ENCODE measurements at places on chromosomes 13 and 19. TPM values are rescaled to one million over a fixed set of nuclear protein-coding genes. Genes with fewer than 3 reads are reported as not detected.
A peak's percentile ranks its signal among the peaks of the same experiment; 100 is the strongest.

Gene FXYD3
- total RNA-seq = 287 TPM

Gene AP1M2
- 126 TPM for total RNA-seq

Gene URAD
- total RNA-seq = not detected

Gene SIGLEC12
- not detected for total RNA-seq

Gene GFY
- not detected for total RNA-seq

DNA sequence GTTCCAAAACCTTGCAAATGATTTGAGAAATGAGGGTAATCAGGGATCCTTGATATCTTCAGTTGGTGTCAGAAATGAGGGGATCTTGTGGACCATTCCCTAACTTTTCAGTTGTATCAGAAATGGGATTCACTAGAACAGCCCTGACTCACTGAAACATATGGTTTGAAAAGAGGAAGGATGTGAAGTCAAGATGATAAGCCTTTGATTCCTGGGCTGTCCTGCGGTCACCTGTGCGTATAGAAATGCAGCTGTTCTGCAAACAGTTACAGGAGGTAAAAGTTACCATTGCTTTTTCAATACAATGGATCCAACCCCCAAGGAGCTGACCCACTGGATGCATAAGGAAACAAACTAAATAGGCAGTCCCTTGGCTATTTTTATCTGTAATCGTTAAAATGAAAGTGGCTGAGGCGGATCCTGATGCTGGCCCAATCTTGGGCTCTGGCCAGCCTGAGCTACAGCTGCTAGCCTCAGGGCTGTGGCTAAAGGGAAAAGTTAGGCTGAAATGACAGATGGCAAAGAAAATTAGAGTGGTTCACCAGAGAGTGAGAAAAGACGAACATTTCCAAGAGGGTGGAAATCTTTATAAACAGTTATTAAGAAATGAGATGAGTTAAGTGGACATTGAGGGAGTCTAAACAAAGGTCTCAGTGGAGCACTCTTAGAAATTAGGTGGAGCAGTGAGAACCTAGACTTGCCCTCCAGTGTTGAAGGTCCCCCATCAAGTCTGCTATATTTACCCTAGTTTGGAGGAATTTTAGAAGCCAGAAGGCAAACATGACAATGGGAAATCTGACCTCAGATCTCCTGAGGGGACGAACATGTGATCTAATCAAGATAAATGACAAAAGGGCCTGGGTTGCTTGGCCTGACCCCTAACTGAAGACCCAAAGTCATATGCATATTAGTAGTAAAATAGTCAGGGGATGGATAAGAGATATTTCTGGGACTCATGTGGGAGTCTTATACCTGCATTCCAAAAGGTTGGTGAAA, 7.6 kb downstream of the SIGLECL1 start:
- no peaks in the 10 kb centered on the region for H3K4me1 ChIP-seq
- no peak overlapping the region for H3K4me3 ChIP-seq
- no peaks in the 10 kb centered on the region for H3K36me3 ChIP-seq

DNA sequence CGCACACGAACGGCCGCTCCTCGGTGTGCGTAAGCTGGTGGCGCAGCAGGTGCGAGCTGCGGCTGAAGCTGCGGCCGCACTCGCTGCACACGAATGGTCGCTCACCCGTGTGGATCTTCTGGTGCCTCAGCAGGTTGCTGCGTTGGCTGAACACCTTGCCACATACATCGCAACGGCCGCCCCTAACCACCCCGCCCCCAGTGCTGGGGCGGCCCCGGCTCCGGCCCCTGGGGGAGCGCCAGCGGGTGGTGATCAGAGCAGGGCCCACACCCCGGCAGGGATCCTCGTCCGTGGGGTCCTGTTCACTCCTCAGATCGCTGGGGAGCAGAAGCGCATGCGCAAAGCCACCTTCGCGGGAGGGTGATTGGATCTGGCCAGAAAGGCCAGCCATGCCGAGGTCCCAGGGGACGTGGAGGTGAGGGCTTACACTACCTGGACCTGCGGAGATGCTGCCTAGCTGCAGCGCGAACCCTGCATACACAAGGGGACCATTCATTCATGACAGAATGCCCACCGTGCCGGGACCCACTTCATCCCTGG, 4.7 kb upstream of the UBE2M start:
- H3K36me3 ChIP-seq = no peaks in the 10 kb centered on the region
- H3K27ac ChIP-seq = no peak overlapping the region
- H3K4me3 ChIP-seq = no peak overlapping the region
- H3K27me3 ChIP-seq = no peaks in the 10 kb centered on the region

DNA sequence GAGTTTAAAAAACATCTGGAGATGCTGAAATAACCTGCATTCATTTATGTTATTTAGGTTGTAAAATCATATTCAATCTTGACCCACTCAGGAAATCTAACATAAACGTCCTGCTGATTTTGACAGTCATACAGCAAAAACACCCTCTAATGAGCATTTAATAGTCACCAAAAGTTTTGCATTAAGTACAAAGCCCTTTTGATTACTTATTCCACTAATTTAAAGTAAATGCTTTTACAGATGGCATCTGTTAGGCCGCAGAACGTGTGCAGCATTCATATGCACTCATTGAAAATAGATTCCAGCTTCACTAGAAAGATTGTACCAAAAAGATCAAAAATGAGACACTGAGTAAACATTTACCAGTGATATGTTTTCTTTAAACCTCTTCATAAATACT, 1295.1 kb downstream of the EFNB2 start:
- no peaks in the 10 kb centered on the region for H3K4me1 ChIP-seq
- no peak for DNase-seq
- no peaks in the 10 kb centered on the region for H3K27me3 ChIP-seq
- no peak overlapping the region for H3K4me3 ChIP-seq
- H3K36me3 ChIP-seq = no peaks in the 10 kb centered on the region

DNA sequence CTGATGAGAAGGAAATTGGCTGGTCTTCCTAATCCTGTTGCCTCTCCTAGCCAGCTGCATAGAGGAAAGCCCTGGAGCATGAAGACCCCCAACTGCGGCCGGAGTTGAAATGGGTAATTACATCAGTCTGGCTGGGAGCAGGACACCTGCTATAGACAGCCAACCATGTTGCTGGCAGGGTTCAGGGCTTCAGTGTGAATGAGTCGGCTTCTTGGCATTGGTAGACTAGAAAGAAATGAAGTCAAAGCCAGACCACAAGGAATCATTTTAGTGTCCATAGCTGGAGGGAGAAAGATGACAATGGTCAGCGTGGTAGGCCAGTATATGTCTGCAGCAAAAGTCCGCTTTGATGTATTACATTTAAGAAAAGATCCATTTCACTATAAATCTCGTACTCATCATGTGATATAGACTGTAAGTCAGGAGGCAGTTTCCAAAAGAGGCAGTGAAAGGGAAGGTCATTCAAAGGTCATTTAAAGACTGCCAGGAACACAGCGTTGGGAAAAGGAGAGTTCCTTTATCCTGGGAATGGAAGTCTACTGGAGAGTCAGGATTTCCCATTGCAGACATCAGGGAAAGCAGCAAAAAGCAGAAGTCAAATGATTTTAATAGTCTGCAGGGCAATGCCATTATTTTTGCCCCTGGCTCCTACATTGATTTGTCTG, 262.7 kb downstream of the DNAJC15 start:
- no peak overlapping the region for H3K27ac ChIP-seq
- no peak overlapping the region for H3K4me3 ChIP-seq
- no peaks in the 10 kb centered on the region for H3K27me3 ChIP-seq
- no peak for DNase-seq
- no peaks in the 10 kb centered on the region for H3K36me3 ChIP-seq

GRCh38 chr13:93079294-93079693, 147.3 kb upstream of the GPC6 start:
- no peak overlapping the region for H3K4me3 ChIP-seq
- H3K27me3 ChIP-seq = no peaks in the 10 kb centered on the region
- no peak for DNase-seq
- H3K36me3 ChIP-seq = no peaks in the 10 kb centered on the region
- no peaks in the 10 kb centered on the region for H3K4me1 ChIP-seq

- no peaks in the 10 kb centered on the region for H3K36me3 ChIP-seq
- no peaks in the 10 kb centered on the region for H3K27me3 ChIP-seq
- no peak for DNase-seq
Measured at GRCh38 chr13:23626700-23627099, 56.5 kb downstream of the TNFRSF19 start.

DNA sequence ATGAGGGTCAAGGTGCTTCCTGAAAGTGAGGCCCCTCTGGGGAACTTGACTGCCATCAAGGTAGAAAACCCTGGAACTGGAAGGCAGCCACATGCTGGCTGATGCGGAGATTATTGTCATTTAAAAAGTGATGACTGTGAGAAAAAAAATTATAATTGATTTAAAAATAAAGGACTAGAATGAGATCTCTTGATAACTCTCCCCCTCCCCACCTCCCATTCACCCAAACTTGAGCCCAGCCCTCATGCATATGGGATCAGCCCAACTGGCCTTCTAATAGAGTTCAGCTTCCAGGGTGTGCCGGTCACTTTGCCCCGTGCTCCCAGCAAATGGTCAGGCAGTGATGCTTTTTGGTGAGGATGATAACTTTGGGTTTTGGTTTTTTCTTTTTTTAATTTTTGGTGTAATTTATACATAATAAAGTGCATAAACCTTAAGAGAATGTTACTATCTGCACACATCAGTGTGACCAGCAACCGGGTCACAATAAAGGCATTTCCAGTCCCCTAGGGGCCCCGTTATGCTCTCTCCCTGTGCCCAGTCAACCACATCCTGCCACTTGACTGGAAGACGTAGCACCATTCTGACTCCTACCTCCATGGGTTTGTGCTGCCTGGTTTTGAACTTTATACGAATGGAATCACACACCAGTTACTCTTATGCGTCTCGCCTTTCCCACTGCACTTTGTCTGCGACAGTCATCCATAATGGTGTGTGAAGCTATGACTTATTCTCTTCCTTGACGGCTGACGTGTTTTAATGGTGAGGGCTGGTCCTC, 187.9 kb downstream of the USP12 start:
- H3K36me3 ChIP-seq = no peaks in the 10 kb centered on the region
- H3K27me3 ChIP-seq = no peaks in the 10 kb centered on the region
- H3K27ac ChIP-seq = peak overlapping the region; percentile 58
- peaks cover 31% of the 10 kb centered on the region for H3K4me1 ChIP-seq

GRCh38 chr13:57346786-57347185, 179.8 kb downstream of the PRR20E start:
- no peaks in the 10 kb centered on the region for H3K4me1 ChIP-seq
- no peaks in the 10 kb centered on the region for H3K36me3 ChIP-seq
- H3K27me3 ChIP-seq = no peaks in the 10 kb centered on the region
- H3K4me3 ChIP-seq = no peak overlapping the region
- no peak for DNase-seq
- H3K27ac ChIP-seq = no peak overlapping the region

GRCh38 chr13:30113983-30114570, 193.3 kb downstream of the KATNAL1 start:
- H3K27ac ChIP-seq = 0 out of 2 replicates have a peak overlapping the region, but pooled peaks have one; percentile 13
- no peak for DNase-seq
- no peaks in the 10 kb centered on the region for H3K36me3 ChIP-seq
- peaks cover 23% of the 10 kb centered on the region for H3K4me1 ChIP-seq

GRCh38 chr19:43809762-43810696, 7.8 kb upstream of the LYPD5 start:
- peaks cover 7% of the 10 kb centered on the region for H3K4me1 ChIP-seq
- H3K4me3 ChIP-seq = no peak overlapping the region
- H3K27me3 ChIP-seq = no peaks in the 10 kb centered on the region
- H3K36me3 ChIP-seq = no peaks in the 10 kb centered on the region

GRCh38 chr19:2507109-2507508, 31.2 kb downstream of the GADD45B start:
- H3K4me3 ChIP-seq = no peak overlapping the region
- peak; percentile 89 for DNase-seq
- H3K4me1 ChIP-seq = peaks cover 32% of the 10 kb centered on the region
- H3K27ac ChIP-seq = peak overlapping the region; percentile 72
- H3K36me3 ChIP-seq = no peaks in the 10 kb centered on the region
- H3K27me3 ChIP-seq = no peaks in the 10 kb centered on the region

DNA sequence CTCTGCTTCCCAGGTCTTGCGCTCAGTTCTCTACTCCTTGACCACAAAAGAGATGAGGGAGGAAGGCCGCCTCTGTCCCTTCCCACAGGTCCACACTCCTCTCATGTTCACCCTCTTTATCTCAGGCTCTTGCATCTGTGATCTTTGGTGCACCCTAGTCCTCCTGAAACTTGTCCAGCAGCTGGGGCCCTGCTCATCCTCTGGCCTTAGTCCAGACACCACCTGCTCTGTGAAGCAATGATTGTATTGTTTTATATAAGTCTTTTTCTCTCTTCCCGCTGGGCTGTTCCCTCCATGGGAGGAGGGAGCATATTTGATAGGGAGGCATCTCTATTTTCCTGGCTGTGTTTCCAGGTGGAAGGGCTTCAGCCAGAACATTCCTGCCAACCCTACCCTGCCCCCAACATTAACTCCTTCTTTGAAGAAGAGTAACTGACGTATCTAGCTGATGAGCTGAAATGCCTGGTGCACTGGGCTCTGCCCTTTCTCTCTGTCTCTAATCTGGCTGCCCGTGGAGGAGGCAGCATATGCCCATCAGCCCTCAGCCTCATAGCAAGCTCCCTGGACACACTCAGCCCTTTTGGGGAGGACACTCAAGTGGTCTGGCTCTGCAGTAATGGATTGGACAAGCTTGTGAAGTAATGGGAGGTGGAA, 38.2 kb upstream of the SIAH3 start:
- H3K27ac ChIP-seq = no peak overlapping the region
- H3K27me3 ChIP-seq = peaks cover 64% of the 10 kb centered on the region
- DNase-seq = no peak
- H3K36me3 ChIP-seq = no peaks in the 10 kb centered on the region

Data from PC-9 (cell line).